Naive thymus-derived CD8-positive, alpha-beta T cell (primary cell): ENCODE measurements at places on chromosomes 12 and 14.

DNA sequence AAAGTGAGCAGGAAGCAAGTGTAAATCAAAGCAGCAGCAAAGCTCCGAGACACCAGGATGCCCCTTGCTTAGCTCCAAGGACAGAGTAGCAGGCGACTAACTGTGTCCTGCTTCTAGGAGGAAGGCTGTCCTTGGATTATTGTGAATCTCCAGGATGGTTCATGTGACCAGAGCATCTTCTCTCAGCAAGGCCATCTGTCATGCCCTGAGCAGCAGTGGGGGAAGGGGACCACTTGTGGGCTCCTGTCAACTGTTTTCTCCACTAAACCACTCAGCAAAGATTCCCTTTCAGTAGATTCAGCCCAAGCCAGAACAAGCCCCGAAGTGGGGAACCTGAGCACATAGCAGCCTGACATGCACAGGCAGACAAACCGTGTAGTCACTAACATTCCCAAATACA, 19.4 kb downstream of the MAP3K9 start:
- DNase-seq = no peak

- no peak for DNase-seq
Observed at GRCh38 chr14:101101456-101102056, 198.0 kb upstream of the RTL1 start.

GRCh38 chr12:76311796-76312195, 36.4 kb downstream of the BBS10 start:
- no peak for DNase-seq

GRCh38 chr14:69137416-69137815, 15.5 kb downstream of the DCAF5 start:
- no peak for DNase-seq

GRCh38 chr12:31599053-31599452, 8.1 kb upstream of the DENND5B start:
- DNase-seq = no peak

GRCh38 chr12:67692135-67692534, 43.6 kb downstream of the DYRK2 start:
- no peak for DNase-seq

- DNase-seq = no peak
Observed at GRCh38 chr14:90681929-90682328, 134.3 kb downstream of the TTC7B start.

- no peak for DNase-seq
Observed at GRCh38 chr14:29529418-29529817, 398.2 kb downstream of the PRKD1 start.

- no peak for DNase-seq
Observed at GRCh38 chr12:118541934-118542333, 165.6 kb downstream of the SUDS3 start.

GRCh38 chr12:32821710-32822109, 66.0 kb upstream of the YARS2 start:
- DNase-seq = no peak

DNA sequence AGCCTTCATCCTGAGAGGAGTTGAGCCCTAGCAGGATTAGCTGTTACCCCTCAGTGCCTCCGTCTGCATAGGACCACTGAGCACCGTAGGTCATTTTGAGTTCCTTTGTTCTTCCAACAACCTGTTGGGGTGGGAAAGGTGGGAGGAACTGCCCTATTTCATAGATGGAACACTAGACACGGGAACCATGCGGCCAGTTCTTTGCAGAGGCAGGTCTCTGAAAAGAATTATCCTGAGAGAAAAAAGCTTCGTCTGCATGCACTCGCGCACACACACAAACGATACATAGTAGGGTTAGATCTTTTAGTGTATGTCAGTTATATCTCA, 28.5 kb downstream of the TRAFD1 start:
- no peak for DNase-seq

DNA sequence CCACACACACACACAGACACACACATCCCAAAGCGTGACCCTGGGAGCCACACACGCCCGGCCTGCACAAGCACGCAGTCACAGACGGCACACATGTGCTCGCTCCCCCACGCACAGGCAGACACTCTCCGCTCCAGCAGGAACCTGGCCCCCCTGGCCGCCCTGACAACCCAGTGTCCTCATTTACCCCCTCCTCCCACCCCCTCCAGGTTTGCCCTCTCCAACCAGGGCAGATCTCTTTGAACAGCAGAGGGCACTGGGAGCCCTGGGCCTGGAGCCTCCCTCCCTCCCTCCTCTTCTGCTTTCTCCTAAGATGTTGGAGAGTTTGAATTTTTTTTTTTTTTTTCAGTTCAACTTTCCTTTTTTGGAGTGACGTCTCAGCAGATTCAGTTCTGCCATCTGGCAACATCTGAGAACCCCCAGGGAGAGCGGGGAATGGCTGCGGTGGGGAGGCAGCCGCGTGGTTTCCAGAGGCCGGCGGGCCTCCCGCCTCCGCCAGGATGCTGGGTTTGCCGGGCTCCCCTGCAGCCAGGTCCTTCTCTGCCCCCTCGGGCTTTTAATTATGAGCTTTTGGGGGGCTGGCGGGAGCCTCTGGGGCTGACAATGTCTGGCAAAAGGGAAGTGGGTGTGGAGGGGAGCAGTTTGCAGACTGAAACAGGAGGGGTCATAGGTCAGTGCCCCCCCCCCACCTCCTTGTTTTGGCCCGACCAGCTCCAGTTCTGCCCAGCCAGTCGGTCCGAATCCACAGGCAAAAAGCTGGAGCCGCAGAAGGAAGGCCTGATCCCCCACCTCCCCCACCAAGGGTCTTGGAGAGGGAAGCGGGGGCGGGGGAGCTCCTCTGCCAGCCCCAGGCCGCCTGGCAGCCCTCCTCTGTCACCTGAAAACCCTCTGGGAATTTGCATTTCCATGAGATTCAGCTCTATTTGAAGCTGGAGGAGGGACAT, 1.3 kb upstream of the NCOR2 start:
- no peak for DNase-seq

DNA sequence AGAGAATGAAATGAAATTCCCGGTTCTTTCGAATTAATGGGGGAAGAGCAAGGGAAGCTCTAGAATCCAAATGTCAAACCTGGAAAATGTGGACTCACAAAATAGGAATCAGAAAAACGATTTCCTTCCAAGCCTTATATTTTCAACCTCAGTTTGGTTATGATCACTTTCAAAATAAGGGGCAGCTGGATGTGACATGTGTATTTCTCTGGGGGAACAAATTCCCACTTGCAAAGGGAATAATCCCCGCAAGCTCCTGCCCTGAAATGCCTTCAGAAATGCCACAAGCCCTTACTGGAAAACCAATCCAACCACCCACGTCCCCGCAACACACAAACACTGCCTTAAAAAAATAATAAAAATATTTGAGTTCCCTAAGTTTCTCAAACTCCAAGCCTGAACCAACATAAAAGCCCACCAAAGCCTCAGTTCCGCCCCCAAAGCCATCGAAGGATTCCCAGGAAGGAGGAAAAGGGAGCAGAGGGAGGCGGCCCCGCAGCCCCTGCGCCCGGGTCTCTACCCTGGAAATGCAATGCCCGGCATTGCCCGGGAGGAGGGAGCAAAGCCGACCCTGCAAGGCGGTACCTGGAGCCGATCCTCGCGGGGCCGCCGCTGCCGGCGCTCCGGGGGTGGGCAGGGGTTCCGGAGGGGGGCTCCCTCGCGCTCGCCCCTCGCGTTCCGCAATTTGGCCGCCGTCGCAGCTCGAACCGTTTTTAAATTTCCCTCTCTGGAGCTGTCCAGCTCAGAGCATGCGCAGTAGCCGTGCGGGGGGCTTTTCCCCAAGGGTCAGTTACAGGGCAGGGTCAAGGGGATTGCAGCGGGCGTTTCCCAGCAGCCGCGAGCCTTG, at the start of gene FOXN4:
FOXN4 (minus strand) TSS at position 751 of the 847 bp plus-strand sequence. CDS start 963 bp downstream, outside the sequence.
- DNase-seq = no peak

- DNase-seq = no peak
Observed at GRCh38 chr12:120735181-120735580, 9.6 kb downstream of the ACADS start.

DNA sequence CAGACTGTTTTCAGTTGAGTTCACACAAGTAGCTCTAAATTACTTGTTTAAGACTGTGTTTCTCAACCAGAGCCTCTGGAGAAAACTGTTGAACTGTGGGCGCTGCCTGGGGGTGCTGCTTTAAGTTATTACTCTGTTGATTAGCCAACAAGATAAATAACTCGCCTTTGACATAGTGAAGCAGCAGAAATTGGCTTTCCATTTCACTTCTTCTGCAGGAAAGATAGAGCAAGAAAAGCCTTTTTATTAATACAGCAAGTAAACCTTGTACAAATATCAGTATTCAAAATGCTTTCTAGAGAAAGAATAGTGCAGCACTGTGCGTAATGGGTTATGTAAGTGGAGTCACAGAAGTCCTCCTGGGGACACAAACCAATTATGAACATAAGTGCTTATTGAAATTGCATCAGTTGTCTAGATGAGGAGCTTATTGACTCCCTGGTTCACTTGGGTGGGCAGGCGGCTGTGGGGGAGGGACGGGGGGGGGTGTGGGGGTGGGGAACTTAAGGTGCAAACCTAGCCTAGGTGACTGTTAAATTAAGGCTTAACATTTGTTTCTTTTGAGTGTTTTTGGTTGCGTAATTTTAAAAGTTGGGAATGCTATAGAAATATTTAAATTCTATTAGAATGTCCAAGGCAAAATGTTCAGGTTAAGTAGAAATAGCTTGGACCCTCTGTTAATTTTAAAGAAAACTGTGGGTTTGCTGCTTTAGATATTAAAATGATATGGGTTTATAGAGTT, 6.3 kb downstream of the FRS2 start:
- DNase-seq = no peak

GRCh38 chr14:59123531-59123930, 64.9 kb upstream of the DAAM1 start:
- no peak for DNase-seq

GRCh38 chr12:82047446-82047845, 288.3 kb upstream of the PPFIA2 start:
- DNase-seq = no peak

- no peak for DNase-seq
Observed at GRCh38 chr12:18586581-18586980, 151.2 kb downstream of the PLCZ1 start.

GRCh38 chr14:56244138-56244789, 126.1 kb downstream of the PELI2 start:
- no peak for DNase-seq

- DNase-seq = no peak
Observed at GRCh38 chr14:26454105-26454504, 143.7 kb downstream of the NOVA1 start.

GRCh38 chr12:131357920-131358319, 353.0 kb upstream of the SFSWAP start:
- no peak for DNase-seq

DNA sequence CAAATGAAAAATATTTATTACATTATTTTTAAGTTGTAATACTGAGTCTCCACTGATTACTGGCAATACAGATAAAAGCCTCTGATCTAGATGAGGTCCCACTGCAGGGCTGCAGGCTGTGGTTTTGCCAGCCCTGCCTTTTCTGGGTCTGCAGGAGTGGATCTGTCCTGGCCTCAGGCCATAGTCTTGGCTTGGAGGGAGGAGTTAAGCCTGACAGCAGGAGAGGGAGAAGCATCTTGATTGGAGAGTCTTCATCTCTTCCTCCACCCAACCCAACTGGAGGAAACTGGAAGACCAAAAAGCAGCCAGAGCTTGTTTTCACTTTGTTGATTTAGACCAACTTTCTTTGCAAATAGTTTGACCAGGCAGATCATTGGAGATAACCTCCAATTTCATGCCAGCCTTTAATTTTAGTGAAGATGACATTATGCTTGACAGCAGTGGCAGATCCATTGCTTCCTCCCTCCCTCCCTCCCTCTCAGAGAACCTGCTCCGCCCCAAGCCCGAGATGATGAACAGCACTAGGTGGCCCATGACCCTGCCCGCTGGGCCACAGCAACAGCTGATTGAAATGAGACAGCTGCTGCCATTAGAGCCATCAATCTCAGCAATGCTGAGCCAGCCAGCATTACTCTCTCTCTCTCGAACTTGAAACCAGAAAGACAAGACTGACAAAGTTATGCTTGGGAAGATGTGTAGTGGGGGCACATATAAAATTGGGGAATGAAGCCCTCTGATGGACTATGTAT, 222.4 kb downstream of the GLT1D1 start:
- DNase-seq = no peak

DNA sequence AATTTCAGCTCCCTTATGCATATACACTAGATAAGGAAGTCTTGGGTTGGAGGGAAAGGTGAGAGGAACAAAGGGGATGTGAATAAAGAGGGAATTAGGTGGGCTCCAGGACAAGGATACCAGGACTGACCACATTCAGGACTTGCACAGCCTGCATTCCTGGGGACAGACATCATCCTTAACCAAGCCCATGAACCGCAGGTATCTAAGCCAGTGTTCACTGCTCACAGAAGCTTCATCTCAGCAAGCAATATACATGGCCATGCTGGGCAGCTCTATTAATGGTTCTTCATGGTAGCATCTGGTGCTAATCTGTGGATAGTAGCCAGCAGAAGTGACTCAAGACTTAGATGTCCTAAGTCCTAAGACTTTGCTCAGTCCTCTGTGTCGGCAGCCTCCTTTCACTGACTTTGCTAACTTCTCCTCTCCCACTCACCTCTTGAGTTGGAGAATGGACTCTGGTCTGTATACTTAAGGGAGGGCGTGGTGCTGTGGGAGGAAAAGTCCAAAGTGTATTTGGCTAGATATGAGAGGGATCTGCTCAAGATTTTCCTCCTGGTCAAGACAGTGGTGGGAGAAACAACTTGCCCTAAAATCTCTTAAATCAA, 136.1 kb downstream of the ASCL1 start:
- DNase-seq = no peak

GRCh38 chr12:108689314-108690190, 41.8 kb downstream of the CORO1C start:
- DNase-seq = no peak

DNA sequence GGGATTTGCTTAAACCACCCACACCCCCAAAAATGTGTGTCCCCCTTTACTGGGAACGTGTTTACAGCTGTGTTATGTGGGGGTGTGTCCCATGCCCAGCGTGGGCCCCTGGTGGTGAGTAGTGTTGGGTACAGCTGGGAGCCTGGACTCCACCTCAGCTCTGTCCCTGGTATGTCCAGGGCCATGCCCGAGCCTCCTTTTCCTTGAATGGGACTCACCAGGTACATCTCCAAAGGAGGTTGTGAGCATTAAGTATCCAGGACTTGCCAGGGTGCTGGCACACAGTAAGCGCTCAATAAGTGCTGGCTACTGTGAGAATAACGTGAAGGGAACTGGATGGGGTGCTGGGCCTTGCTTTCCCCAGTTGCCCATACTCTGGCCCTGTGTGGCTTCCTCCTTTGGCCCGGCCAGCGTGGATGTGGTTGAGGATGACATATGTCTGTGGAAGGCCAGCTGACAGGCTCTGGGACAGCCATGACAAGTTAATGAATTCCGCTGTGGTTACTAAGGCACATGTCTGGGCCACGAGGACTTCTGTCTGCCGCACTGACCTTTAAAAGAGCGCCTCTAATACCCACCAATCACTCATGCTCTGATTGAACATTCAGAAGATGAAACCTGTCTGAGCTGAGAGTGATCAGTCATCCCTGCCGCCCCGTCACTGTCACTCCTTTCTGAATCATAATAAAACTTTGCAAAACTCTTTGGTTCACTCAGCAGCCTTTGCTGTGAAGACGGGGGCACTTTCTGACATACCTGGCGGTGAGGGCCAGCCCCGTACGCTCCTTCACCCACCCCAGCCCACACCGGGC, 74.7 kb downstream of the DIO3 start:
- DNase-seq = no peak
